NCI-H345 (cell line): ENCODE measurements at places on chromosomes 6 and 20.
A peak's percentile ranks its signal among the peaks of the same experiment; 100 is the strongest.

DNA sequence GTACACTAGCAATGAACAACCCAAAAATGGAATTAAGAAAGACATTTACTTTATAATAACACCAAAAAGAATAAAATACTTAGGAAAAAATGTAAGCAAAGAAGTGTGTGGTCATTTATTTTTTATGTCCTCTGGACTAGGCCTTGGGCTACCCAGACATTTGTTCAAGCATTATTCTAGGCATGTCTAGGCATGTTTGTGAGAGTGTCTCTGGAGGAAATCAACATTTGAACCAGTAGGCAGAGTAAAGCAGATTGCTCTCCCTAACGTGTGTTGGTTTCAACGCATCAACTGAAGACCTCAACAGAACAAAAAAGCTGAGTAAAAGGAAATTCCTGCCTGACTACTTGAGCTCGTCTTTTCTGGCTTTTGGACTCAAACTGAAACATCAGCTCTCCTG lies 84.5 kb downstream of the ANKEF1 start:
- no peak for DNase-seq

GRCh38 chr6:129257196-129257595 lies 374.3 kb downstream of the LAMA2 start:
- DNase-seq = no peak

GRCh38 chr6:12034837-12035236 lies 22.7 kb downstream of the HIVEP1 start:
- no peak for DNase-seq

DNA sequence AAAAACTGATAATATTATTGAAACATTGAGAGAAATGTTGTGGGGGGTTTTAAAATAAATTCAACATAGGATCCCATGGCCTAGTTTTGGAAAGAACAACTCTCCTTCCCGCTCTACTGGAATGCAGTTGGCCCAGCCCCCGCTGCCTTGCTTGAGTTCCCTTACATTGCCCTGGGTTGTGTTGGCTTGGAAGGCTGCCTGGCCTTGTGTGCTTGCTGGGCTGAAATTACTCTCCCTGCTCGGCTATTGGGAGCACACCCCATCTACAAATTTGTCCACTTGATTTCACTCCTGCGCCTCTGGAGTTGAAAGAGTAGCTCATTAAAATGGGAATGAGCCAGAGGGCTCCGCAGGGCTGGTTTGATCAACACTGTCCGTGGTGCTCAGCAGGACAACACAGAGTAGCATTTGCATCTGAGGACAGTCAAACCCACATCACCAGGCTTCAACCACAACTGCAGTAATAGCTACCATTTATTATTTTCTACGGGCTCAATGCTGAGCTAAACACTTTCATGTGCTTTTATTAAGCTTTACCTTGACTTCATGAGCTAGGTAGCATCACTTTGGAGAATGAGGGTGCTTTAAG lies 35.2 kb downstream of the DOK5 start:
- DNase-seq = no peak

GRCh38 chr20:1651268-1652058 lies 6.1 kb downstream of the SIRPG start:
- DNase-seq = peak; percentile 27

DNA sequence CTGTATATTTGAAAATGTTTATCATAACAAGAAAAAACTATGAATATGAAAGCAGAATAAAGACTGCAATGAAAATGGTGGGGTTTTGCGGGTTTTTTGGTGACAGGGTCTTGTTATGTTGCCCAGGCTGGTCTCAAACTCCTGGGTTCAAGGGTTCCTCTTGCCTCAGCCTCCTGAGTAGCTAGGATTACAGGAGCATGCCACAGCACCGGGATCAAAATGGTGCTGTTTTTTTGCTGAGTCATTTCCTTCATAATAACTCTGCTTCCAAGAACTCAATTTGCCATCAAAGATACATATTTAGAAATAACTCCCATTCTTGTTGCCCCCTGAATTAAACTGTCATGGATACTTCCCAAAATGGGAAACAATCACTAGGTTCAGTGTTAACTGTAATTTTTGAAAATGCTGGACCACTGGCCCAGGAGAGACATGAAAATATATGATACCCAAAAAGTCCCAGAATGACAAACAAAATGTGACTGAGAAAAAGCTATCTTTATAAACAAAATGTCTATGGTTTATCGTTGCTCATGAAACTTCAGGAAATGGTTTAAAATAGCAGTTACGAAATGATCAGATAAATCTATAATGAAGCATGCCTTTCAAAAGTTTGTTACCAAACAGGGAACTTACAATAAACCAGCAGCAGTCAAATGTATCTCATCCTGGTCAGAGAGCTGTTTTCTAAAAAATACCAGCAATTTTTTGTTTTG lies 32.2 kb downstream of the ILRUN start:
- no peak for DNase-seq

- no peak for DNase-seq
Observed at GRCh38 chr6:50961611-50962010, 142.9 kb downstream of the TFAP2B start.

DNA sequence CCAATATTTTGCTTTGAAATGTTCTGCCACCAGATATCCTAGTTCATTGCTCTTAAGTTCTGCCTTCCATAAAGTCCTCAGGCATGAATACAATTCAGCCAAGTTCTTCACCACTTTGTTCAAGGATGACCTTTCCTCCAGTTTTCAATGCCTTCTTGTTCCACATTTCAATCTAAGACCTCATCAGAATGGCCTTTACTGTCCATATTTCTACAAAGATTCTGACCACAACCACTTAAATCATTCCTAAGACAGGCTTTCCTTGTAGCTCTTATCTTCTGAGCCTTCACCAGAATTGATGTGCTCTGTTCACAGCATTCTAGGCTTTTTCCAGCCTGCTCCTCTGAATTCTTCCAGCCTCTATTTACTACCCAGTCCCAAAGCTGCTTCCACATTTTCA lies 319.0 kb downstream of the HACE1 start:
- DNase-seq = no peak

GRCh38 chr6:84137051-84137375 lies 90.4 kb downstream of the CEP162 start:
- peak; percentile 70 for DNase-seq

- no peak for DNase-seq
Observed at GRCh38 chr6:5054245-5054873, 30.8 kb upstream of the PPP1R3G start.

- no peak for DNase-seq
Observed at GRCh38 chr6:86558318-86558717, 379.0 kb upstream of the HTR1E start.

- DNase-seq = no peak
Observed at GRCh38 chr6:166366921-166367320, 15.8 kb downstream of the MPC1 start.

GRCh38 chr6:82893889-82894652 lies 171.6 kb downstream of the UBE3D start:
- DNase-seq = peak; percentile 69

- DNase-seq = no peak
Observed at GRCh38 chr6:30037182-30037788, 23.8 kb upstream of the POLR1H start.

GRCh38 chr6:113401231-113401630 lies 455.9 kb upstream of the MARCKS start:
- no peak for DNase-seq

DNA sequence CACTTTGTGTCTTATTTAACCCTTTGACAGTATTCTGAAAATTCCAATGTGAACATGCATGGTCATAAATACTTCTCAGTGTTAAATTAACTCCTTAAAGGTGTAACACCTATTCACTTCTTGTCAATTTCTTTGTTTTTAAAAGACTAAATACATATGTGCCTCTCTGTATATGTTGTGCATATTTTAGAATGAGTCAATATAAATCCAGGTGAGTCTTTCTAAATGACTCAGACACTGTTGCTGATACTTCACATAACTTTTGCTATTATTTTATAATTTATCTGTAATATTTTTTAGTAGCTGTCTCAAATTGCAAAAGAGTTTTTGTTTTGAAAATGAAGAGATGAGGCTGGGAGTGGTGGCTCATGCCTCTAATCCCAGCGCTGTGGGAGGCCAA lies 36.0 kb downstream of the TIAM2 start:
- DNase-seq = no peak

DNA sequence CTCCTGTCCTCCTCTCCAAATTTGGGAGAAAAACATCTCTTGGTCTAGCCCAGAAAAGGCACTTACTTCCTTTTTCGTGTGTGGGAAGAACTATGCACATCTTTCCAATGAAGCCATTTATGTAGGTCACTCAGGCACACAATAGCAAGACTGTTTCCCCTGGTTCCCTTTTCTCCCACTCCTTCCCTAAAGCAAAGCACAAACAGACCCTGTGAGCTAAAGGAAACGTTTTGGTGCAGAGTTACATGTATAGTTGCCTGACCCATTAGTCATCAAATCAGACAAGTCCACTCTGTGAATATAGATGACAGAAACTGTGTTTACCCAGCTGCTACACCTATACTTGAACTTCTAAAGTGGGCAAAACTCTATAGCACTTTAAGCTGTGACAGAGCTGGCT lies 474.6 kb downstream of the COL12A1 start:
- DNase-seq = peak; percentile 77

GRCh38 chr6:168825226-168826077 lies 384.5 kb downstream of the SMOC2 start:
- no peak for DNase-seq

DNA sequence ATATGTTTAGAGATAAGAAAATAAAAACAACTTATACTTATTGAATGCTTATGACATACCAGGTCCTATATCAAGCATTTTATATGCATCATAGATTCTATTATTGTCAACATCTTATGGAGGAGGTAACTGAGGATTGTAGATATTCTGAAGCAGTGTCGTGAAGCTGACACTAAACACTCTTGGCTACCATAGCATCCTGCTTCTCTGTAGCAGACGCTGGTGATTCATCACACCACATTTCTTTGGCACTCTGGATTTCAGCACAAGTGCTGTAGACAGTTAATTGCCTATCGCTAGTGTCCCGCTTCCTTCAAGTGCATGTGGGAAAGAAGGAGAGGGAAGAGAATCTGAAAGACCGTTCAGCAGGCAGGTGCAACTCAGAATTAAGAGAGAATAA lies 317.1 kb downstream of the PLCB1 start:
- DNase-seq = no peak

- DNase-seq = no peak
Observed at GRCh38 chr20:18011951-18012645, 43.3 kb downstream of the MGME1 start.

DNA sequence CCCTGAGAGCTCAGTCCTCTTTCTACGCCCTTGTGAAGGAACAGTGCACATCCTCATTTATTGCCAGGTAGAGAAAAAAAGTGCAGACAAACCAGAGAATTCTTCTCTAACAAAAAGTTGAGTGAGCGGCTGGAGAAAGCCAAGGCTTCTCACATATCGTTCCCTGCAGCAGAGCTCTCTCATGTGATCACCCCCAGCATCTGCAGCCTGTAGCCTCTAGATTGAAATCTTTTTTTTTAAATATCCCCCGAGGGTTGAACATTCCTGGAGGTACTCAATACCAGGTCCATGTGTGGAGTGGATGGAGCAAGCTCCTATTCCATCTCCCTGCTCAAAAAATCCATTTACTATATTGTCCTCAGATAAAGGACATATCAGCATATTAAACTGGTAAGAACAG lies 22.9 kb upstream of the ZNF133 start:
- no peak for DNase-seq

- no peak for DNase-seq
Observed at GRCh38 chr6:37827603-37828265, 8.2 kb downstream of the ZFAND3 start.

- peak; percentile 62 for DNase-seq
Observed at GRCh38 chr6:25302677-25303128, 23.5 kb downstream of the CARMIL1 start.

DNA sequence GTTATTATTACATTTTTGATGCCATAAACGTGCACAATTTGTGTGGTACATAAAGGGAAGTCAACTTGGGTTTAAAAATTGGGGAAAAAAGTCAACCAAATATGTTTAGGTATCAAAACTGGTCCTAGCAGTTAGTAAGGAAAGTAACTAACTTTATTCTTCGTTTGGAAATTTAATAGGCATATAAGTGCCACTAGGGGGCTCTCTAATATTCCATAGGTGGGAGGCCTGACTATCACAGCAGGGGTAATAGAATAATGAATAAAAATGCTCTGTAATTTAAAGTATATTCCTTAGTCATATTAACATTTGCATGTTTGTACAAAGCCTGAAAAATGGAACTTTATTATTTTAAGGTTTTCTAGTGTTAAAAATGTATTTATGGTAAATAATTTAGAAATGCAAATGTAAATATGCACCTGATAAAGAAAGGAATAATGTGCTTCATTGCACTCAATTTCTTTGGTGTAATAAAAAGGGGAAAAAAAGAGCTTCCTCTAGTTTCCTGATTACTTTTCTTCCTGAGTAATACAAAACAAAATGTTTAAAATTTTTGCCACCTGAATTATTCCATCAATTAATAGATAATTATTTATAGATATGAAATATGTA lies 125.7 kb upstream of the HDAC2 start:
- DNase-seq = peak; percentile 27

DNA sequence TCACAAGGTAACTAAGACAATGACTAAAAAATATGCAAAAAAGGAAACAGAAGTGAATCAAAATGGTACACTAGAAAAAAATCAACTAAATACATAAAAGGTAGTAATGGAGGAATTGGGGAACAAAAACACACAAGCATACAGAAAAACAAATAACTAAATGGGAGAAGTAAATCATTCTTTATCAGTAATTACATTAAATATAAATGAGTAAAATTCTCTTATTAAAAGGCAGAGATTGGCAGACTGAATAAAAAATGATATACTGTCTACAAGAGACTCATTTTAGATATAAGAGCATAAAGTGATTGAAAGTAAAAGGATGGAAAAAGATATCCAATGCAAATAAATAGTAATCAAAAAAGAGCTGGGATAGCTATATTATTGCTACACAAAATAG lies 39.4 kb upstream of the VEGFA start:
- DNase-seq = no peak

- no peak for DNase-seq
Observed at GRCh38 chr6:155333414-155333813, 19.1 kb upstream of the TFB1M start.

DNA sequence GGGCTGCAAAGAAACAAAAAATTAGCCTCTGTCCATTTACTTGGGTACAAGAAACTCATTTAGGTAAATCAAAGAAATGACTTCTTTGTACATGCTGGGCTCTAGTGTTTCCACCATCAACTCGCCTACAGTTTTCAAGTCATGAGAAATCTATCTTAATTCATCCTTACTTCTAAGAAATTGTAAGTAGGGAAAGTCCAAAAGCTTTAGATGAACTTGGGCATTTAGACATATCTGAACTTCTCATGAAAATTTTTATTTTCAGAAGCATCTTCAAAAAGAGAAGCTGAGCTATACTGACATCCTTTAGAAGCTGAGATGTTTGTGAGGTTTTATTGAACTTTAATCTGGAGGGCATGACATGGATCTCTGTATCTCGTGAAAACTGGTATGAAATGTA lies 117.3 kb downstream of the MYB start:
- no peak for DNase-seq

GRCh38 chr20:49478266-49478665 lies 4.2 kb downstream of the KCNB1 start:
- no peak for DNase-seq

DNA sequence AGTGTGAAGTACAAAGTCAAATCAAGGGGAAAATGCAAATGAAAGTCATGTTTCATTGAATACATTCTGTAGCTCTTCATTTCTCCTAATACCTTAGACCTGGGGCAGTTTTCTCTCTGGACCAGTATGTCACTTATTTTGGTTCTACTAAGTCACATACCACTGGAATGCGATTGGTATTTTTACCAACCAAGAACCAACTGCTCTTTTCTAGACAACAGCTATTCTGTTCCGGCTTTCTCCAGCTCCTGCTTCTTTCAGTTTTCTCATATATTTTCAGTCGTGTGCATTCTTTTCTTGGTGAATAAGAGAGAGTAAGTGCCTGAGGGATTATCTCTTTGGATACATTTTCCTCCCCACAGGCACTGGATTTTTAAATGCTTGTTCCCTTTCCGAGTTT lies 39.2 kb upstream of the SPACA1 start:
- DNase-seq = no peak
